ENCODE measurements at places on chromosomes 13 and 19.

- peak; percentile 75 for DNase-seq
Observed at GRCh38 chr13:80338781-80339562, 2.0 kb downstream of the SPRY2 start.

DNA sequence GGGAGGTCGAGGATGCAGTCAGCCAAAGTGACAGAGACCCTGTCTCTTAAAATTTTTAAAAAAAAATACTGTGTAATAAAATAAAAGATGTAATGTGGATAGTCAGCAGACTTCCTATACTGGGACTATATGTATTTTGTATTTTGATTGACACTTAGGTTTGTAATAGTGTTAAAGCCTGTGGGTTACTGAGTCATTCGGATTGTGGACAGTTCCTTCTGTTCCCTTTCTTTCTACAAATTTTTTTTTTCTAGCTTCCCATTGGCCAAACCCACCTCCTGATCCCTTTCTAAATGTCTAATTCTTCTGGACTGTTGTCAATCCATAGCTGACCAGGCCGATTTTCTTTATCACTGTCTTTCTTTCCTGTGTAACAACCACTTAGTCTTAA lies 108.0 kb downstream of the DNAJC3 start:
- peak; percentile 60 for DNase-seq

GRCh38 chr19:3243819-3244700 lies 19.6 kb downstream of the CELF5 start:
- DNase-seq, result peak; percentile 60

- DNase-seq, result no peak
Observed at GRCh38 chr19:35084509-35084762, 31.2 kb upstream of the FXYD3 start.

DNA sequence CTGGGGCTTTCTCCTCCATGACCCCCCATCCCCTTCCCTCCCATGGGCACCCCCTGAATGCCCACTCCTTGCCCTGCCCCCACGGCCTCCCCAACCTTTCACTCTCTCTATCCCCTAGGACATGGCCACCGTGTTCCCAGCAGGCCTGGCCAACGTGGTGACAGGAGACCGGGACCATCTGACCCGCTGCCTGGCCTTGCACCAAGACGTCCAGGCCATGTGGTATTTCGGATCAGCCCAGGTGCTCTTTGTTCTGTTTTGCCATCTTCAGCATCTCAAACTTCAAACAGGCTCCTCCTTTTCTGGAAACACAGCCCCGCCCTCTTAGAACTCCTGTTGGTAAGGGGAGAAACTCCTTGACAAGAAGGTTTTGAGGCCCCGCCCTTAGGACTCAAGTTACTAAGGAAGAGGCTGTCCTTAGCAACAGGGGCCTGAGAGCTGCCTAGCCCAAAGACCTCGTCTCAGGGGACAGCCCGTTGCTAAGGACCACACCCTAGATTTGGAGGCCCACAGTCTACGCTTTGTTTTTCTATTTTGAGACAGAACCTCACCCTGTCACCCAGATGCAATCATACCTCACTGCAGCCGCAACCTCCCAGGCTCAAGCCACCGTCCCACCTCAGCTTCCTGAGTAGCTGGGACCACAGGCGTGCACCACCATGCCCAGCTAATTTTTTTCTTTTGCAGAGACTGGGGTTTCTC lies 5.1 kb upstream of the FLT3LG start:
- peak; percentile 54 for DNase-seq

All from fibroblast of upper back skin (primary cell).